ENCODE measurements at places on chromosomes 5 and 9.

DNA sequence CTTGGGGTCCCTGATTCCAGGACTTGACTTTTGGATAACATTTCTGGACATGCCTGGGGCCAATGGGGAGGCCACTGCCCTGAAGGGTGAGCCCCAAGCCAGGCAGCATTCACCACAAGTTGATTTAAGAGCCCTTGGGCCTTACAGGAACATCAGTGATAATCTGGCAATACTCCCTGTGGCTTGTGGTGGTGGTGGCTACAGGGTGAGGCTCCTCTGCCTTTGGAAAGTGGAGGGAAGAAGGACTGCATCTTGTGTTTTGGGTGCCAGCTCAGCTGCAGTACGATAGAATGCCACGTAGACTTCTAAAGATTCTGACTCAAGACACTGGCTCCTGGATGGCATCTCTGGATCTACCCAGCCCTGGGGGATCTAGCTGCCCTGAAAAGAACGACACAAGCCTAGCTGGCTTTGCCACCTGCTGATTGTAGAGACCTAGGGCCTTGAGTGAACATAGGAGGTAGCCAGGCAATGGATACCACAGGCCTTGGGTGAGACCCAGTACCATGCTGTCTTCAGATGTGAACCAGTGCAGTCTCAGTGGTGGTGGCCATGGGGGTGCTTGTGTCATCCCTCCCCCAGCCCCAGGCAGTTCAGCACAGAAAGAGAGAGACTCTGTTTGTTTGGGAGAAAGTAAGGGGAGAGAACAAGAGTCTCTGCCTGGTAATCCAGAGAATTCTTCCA is 79.0 kb upstream of the DAP start:
- no peak for DNase-seq

- no peak for DNase-seq
Observed at GRCh38 chr9:91421971-91422757, 1.5 kb downstream of the NFIL3 start.

- no peak for DNase-seq
Observed at GRCh38 chr5:54717870-54718269, 200.3 kb downstream of the SNX18 start.

DNA sequence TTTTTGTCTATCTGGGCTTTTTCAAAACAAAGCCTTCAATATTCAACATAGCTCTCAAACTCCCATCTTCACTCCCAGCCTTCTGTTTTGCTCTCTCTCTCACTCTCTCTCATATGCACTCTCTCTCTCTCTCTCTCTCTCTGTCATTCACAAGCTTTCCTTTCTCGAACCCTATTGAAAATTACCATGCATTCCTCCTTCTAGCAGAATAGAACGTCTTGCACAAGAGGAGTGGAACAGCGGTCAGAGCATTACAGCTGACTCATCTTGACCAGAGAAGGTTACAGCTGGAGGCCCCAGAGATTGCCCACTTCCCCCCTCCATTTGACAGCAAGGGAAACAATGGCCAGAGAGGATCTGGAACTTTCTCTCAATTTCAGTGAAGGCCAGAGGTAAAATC is 51.0 kb upstream of the LIFR start:
- no peak for DNase-seq

DNA sequence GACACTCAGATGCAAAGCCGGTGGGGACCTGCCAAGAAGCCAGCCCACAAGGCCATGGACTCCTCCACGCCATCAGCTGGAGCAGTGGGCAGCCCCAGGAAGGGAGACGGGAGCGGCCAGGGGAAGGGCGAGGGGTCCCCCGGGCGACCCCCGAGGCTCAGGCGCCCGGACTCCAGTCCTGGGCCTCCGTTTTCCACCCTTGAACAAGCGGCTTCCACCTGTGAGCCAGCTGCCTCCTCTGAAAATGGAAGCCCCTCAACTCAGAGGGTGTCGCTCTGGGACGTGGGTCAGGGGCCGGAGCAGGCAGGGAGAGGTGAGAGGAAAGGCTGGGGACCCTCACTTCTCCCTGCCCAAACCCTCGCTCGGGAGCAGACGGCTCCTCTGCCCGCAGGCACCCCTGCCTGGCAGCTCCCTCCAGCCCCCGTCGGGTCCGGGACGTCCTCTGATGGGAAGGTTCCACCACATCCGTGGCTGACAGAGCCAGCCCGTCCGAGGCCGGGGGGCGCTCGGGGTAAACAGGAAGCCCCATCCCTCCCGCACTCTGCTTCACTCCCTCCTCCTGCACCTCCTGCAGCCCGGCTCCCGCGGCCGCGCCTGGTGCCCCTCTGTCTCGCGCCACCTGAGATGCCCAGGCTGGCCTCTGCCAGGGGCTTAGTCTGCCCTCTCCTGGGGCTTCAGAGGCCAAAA is 3.7 kb upstream of the EGFL7 start:
- DNase-seq, result no peak

GRCh38 chr9:113493203-113493520 is 29.6 kb downstream of the RGS3 start:
- DNase-seq, result no peak

- no peak for DNase-seq
Observed at GRCh38 chr9:130598188-130598587, 18.8 kb downstream of the FUBP3 start.

All from stimulated activated CD8-positive, alpha-beta memory T cell treated with anti-CD3 and anti-CD28 coated beads, Interleukin-4, amount 100 ng/mL, for 1 hour (primary cell).